ENCODE measurements at places on chromosomes 1 and 21.

GRCh38 chr1:117817629-117818028 is 111.8 kb downstream of the GDAP2 start:
- no peak for DNase-seq

GRCh38 chr1:199243423-199244061 is 604.7 kb downstream of the PTPRC start:
- DNase-seq, result peak; percentile 77

DNA sequence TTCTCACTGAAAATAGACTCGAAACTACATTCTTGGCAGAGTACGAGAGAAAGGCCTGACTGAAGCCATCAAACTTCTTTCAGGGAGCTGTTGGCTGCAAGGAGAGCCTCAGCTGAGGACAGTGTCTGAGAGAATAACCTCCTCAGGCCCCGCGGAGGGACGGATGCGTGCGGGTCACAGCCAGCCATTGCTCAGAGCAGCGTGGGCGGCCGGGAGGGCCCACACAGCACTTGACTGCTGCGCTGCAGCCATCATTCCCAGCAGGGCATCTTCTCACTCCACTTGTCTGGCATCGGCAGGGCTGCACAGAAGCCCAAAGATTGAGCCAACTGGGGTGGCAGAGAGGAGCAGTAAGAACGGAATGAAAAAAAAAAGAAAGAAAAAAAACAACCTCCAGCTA is 113.5 kb downstream of the XCL2 start:
- no peak for DNase-seq

DNA sequence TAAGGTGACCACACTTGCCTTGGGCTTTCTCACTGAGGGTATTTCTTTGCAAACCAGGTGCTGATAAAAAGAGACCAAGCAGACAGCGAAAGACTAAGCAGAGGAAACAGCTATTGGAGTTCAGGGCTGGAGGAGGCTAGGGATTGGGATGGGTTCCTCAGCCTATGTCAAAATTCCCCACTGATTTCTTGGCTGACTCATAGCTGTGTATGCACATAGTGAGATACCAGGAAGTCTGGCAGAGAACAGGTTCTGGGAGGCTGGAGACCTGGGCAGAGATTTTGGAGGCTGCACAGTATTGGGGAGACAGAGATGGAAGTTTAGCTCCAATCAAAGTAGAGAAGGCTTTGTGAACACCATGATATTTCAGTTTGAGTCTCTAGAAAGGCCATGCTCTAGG is 25.3 kb downstream of the YARS1 start:
- DNase-seq, result no peak

DNA sequence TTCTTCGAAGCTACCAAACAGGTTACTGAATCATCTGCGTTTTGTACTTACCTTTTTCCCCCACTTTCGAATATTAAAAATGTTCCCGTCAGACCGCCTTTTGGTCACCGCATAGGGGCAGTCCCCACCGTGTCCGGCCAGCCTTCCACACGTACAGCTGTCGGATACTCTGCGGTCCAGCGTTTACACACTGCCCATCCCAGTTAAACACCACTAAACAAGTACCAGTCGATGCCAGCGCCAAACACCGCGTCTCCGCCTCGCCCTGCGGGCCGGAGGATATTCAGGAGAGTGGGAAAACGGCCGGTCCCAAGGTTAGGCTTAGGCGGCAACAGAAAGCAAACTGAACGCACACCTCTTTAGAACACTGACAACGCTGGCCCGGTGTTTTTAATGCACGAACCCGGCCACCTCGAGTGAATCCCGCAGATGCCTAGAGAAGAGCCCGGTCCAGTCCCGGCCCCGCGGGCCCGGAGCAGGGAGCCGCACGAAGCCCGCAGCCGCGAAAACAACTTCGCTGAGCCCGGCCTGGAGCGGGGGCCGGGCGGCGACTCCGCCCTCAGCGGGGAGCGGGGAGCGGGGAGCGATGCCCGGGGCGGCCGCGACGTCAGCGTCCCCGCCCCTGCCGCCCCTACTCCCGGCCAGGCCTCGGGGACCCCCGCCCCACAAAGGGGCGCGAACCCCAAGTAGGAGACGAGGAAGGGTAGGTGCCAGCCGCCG is 730 bp upstream of the PHF13 start:
- DNase-seq, result peak; percentile 71

- peak; percentile 61 for DNase-seq
Observed at GRCh38 chr1:109790735-109791494, 27.2 kb upstream of the EPS8L3 start.

GRCh38 chr1:20160034-20160433 is 20.9 kb downstream of the PLA2G2F start:
- DNase-seq, result no peak

DNA sequence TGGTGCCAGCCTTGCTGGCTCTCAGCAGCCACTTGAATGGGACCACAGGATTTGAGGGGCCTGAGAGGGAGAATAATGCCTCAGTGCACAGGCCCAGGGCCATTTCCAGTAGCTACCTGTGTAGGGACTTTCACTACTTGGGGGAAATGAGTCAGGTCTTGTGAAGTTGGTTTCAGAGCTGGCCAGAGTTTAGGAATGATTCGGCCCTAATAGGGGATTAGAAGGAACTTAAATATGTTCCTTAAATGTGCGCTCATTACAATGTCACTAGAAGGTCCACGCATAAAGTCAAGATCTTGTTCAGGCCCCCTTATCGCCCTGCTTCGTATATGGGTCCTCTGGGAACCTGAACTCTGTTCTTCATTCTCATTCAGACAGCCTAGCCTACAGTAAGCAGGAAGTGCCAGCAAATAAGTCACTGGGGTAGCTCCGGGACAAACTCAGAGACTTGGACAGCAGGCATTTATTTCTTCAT is 5.6 kb upstream of the AKR1A1 start:
- no peak for DNase-seq

DNA sequence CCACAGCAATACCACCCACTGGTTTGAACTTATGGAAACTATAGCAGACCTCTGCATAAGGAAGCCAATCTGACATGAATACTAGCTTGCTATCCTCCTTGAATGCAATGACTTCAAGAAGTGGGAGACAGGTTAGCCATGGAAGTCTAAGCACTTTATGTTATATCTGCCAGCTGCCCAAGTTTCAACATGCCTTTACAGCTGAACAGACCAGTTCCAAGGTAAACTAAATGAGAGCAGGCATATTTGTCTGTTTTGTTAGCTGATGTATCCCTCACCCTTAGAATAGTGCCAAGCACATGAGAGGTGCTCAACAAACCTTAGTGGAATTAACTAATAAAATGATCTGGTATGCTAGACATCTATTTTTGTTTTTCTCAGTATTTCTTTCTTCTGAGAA is 65.1 kb downstream of the ALG14 start:
- no peak for DNase-seq

GRCh38 chr21:30478004-30478403 is 2.2 kb downstream of the KRTAP19-1 start:
- no peak for DNase-seq

DNA sequence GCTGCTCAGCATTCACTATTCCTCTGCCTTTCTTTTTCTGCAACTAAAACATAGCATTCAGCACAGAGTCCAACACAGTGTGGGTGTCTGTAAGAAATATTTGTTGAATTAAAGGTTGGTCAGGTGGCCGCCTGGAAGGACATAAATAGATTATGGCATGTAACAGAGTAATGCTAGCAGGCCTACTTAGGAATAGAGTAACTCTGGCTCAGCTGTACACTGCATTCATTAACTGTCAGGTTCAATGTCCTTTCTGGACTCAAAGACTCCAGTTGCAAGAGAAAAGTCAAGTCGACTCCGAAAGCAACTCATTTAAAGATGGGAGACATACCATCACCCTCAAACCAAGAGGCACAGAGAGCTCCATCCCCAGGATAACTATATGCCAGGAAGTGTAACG is 116.0 kb downstream of the LMX1A start:
- DNase-seq, result no peak

GRCh38 chr1:1013922-1014648 is 788 bp downstream of the ISG15 start:
- peak; percentile 64 for DNase-seq

GRCh38 chr1:67211589-67212563 is 45.6 kb downstream of the IL23R start:
- DNase-seq, result peak; percentile 74

DNA sequence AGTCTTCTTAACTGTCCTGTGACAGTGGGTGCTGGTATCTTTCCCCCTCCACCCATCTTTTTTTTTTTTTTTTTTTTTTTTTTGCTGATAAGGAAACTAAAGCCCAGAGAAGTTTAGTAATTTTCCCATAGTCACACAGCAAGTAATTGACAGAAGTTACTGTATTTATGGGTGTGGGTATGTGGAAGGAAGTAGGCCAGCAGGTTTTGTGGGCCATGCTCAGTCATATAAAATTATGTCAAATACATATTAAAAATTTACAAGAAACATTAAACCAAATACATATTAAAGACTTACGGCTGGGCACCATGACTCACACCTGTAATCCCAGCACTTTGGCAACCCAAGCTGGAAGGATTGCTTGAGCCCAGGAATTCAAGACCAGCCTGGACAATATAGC is 51.5 kb downstream of the KAZN start:
- DNase-seq, result no peak

GRCh38 chr1:74430342-74430934 is 82.0 kb downstream of the LRRC53 start:
- no peak for DNase-seq

DNA sequence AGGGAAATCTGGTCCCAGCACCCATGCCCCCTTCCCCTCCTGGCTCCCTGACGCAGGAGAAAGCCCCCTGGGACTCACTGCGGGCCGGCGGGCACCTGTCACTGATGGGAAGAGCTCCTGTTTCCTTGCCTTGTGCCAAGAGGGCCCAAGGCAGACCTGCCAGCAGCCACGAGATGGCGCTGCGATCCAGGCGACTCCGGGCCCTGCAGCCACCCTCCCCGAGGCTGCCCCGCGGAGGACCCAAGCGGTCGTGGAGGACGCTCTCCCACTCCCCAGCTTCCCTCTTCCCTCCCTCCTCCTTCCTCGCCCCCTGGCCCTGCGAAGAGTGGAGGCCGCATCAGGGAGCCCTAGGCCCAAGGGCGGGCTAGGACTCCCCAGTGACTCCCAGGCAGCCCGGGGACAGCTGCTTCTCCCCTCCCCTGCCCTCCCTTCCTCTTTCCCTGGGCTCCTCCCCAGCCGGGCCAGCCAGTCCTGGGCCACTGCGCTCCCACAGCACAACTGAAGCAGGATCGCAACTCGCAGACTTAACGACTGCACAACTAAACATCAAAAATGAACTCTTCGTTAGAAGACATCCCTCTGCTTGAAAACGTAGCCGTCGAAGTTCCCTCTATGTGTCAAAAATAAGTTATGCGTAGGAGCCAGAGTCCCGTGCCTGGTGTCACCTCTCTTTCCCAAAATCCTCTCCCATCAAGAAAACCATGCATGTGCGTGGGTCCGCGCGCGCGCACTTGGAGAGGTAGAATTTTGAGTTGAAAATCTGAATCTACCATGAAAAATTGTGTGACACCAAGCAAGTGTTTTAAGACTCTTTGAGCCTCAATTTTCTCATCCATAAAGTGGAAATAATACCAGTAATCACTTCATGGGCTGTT is 34.2 kb downstream of the BATF3 start:
- DNase-seq, result peak; percentile 87

- peak; percentile 66 for DNase-seq
Observed at GRCh38 chr1:223741861-223742260, 29.5 kb downstream of the CAPN2 start.

DNA sequence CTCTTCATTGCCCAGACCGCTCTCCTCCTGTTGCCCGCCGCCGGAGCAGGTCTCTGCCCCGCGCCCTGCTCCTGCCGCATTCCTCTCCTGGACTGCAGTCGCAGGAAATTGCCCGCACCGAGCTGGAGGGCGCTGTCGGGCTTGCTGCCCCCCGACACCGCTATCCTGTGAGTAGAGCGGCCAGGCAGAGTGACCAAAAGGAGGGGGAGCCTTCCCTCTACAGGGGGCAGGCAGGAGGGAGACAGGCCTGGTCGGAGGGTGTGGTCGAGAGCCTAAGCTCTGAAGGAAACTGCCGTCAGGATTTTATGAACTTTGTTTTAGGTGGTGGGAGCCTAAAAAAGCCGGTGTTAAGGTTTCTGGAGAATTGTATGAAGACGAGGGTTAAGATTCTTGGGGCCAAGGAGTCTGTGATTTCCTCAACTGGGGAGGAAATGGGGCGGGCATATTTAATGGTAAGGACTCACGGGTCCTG is 517 bp downstream of the LRIG2 start:
- DNase-seq, result peak; percentile 87

GRCh38 chr1:205171369-205171768 is 40.1 kb downstream of the DSTYK start:
- DNase-seq, result no peak

DNA sequence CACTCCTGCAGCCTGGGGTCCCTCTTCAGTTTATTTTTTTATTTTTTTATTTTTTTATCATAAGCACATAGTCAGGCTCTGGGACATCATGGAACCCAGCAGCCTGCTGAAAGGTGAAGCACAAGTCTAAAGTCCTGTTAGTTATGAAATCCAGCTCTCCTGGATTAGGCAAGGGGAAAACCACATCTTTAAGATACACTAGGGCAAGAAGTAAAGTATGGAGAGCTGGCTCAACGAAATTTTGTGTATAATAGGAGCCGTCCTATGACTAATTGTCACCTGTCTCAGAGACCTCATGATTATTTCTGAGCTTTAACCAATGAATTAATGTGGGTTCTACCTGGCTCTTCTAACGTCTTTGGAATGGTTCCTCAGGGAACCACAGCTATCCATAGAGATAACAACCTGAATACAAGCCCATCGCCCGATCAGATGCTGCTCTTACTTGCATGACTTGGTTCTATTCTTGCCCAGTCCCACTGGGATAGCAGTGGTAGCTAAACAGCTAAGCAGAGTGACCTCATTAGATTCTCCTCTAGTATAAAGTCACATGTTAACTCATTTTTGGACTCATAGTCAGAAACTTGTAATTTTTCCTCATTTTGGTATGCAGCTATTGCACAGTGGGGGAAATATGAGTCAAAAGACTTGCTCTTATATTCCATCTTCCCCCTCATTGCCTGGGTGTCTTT is 122.7 kb downstream of the LMO4 start:
- no peak for DNase-seq

DNA sequence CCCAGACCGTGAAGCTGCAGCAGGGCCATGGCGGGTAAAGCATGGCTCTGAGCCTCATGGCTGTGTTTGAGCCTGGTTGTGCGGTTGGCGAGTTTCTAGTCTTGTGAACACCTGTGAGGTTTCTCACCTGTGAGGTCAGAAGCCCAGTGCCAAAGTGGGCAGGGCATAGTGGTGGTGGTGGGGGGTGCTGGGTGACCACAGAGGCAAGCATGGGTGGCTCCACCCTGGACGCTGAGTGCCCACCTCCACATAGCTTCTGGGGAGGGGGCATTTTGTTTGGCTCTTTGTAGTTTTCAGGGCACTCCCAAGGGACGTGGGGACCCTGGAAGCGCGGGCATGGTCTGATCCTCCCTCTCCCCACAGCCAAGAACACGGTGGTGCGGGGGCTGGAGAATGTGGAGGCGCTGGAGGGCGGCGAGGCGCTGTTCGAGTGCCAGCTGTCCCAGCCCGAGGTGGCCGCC is 91.1 kb downstream of the TRIM11 start:
- no peak for DNase-seq

DNA sequence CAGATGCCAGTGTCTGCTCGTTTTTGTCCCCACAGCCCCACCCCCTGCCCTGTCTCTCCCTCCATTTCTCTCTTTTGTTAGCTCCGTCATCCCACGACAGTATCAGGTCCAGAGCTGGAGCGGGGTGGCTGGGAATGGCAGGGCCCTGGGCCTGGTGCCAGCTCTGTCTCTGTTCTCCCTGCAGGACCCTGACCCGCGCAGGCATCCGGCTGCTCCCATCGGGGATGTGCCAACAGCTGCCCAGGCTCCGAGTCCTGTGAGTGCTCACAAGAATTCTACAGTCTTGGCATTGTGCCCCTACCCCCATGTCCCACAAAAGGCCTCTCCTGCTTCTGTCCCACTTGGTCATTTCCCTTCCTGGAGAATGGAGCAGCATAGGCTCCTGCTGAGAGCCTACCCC is 37.4 kb downstream of the UBE2T start:
- no peak for DNase-seq
